Stimulated activated CD4-positive, alpha-beta T cell treated with anti-CD3 and anti-CD28 coated beads, Interleukin-1b, Interleukin-23, amount 100 ng/mL, for 4 hours (primary cell): ENCODE measurements at places on chromosomes 7 and 10.

DNA sequence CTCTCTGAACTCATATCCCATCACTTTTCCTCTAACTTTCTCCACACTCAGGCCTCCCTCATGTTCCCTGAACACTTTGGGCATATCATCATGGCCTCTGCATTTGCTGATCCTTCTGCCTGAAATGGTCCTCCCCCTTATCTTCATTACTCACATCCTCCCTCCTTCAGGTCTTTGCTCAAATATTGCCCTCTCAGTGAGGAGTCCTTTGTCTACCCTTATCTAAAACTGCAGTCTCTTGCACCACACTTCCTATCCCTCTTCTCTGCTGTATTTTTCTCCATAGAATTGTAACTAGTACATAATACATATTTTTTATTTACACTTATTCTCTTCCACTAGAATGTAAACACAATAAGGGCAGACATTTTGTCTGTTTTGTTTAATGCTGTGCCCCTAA, 41.7 kb downstream of the DNAJC1 start:
- DNase-seq = no peak

GRCh38 chr7:3152714-3153113, 109.0 kb upstream of the CARD11 start:
- DNase-seq = no peak

DNA sequence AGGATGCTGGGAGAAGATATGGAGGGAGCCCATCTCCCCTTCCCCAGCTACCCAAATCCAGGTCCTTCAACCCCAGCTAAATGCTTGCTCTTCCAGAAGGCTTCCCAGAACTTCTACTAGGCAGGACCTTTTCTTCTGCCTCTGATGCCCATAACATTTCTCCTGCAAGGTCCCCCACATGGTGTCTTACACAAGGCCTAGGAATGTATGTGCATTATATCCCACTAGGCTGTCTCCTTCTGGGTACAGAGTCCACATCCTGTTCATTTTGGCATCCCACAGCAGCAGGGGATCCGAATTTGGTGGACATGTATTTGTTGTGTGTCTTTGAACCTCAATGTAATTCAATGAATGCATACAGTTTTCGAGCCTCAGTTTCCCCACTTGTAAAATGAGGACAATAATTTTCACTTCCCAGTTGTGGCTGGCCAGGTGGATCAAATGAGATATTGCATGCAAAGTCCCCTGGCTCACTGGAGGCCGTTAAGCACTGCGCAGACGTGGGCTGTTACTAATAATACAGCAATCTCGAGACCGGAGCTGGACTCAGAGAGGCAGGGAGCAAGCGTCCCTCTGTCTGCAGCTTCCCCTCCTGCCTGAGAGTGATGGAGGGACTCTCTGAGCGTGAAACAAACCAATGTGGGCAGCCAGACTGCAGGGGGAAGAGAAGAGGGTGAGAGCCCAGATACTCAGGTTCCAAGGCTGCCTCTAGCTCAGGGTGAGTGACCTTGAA, 18.6 kb upstream of the YWHAG start:
- no peak for DNase-seq

DNA sequence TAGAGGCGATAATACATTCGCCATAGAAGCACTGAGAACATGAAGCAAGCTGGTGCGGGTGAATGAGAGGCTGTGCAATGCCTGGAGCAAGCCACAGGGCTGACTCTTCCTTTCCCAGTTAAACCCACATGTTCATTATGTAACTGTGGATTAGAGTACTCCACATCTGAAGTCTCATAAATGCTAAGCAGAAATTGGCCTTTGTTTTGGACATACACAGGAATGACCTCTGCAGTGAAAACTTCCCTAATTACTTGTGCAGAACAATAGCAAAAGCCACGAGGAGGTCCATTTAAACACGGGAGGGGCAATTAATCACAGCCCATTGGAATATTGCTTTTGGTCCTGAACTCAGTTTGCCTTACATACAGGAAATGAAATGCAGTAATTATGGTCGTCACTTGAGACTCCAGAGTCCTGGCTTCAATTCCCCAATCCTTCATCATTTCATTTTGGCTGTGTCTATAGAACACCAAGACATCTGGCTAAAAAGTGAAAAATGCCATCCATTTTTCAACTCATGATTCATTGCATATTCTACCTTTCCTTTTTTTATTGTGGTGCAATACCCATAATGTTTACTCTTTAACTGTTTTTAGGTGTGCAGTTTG, 78.7 kb upstream of the CXCL12 start:
- DNase-seq = no peak

GRCh38 chr7:157702311-157703023, 365.7 kb downstream of the DNAJB6 start:
- DNase-seq = no peak

- DNase-seq = no peak
Observed at GRCh38 chr10:33326933-33327332, 7.5 kb downstream of the NRP1 start.

- no peak for DNase-seq
Observed at GRCh38 chr7:69342154-69342884, 256.0 kb upstream of the AUTS2 start.

- no peak for DNase-seq
Observed at GRCh38 chr7:30778255-30779025, 7.2 kb downstream of the MINDY4 start.
